ENCODE measurements at places on chromosomes 7 and 10. TPM values are rescaled to one million over a fixed set of nuclear protein-coding genes. Genes with fewer than 3 reads are reported as not detected.

Gene LIPJ
- not detected for total RNA-seq

Gene BBS9
- 9.2 TPM for total RNA-seq

Gene C7orf25
- total RNA-seq = 3.6 TPM

Gene STAMBPL1
- total RNA-seq = 27.9 TPM

Gene MET
- total RNA-seq = 1.8 TPM

Gene PIP
- total RNA-seq = not detected

Gene ECHDC3
- total RNA-seq = 1.4 TPM

Gene SKIDA1
- total RNA-seq = 0.07 TPM

GRCh38 chr10:93904901-93905300 lies 11.1 kb downstream of the SLC35G1 start:
- peaks cover 13% of the 10 kb centered on the region for H3K4me1 ChIP-seq
- no peak for DNase-seq
- H3K36me3 ChIP-seq = peaks cover 16% of the 10 kb centered on the region
- no peak overlapping the region for H3K27ac ChIP-seq

- no peaks in the 10 kb centered on the region for H3K4me1 ChIP-seq
- no peak for DNase-seq
- H3K27ac ChIP-seq = no peak overlapping the region
- no peak overlapping the region for H3K4me3 ChIP-seq
- H3K36me3 ChIP-seq = no peaks in the 10 kb centered on the region
- peaks cover 2% of the 10 kb centered on the region for H3K27me3 ChIP-seq
Measured at GRCh38 chr7:95092324-95092723, 184.9 kb downstream of the PPP1R9A start.

- H3K27ac ChIP-seq = no peak overlapping the region
- peaks cover 17% of the 10 kb centered on the region for H3K4me1 ChIP-seq
Measured at GRCh38 chr7:140653319-140654108, 12.9 kb upstream of the DENND2A start.

DNA sequence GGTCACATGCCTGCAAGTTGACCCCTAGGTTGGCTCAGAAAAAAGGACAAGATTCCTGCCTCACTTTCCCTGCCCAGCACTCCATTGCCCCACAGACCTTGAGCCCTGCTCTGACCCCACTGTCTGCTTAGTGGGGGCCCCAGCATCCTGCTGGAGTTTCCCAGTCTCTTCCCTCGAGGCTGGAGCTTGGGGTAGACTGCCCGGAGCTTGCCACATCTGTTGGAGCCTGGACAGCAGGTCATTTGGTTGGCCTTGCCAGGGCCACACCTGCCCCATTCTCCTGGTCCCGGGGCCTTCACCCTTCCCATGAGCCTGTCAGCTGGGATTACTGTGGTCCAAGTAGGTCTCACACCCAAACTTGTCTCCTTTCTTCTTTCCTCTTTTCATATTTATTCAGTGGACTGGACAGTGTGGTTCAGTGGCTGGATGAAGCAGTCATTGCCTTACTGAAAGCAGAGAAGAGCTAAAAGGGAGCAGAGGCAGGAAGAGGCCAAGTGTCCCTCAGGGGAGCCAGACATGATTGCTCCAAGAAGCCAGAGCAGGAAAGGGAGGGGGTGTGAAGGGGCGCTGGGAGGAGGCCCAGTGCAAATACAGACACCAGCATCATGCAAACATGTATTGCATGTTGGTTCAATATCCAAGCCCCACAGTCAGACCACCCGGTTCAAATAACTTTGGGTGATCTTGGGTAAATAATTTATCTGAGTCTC lies 56.2 kb upstream of the CACUL1 start:
- H3K4me3 ChIP-seq = no peak overlapping the region
- H3K27me3 ChIP-seq = peaks cover 3% of the 10 kb centered on the region
- H3K36me3 ChIP-seq = no peaks in the 10 kb centered on the region

DNA sequence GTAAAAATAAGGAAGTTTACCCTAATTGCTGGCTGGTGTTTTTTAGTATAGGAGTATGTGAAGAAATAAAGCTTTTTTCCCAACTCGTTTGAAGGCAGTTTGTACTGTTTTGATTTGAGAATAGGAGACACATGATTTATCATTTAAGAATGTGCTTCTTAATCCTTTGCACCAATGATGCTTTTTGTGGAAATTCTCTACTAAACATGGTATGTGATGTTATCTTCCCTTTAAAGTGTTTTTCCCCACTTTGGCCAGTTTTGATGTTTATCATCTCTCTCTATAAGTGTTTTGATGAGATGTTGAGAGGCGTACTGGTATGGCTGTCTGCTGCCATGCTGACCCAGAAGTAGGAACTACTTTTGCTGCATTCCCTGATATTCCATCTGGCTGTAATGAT lies 85.1 kb downstream of the SUGCT start:
- no peaks in the 10 kb centered on the region for H3K4me1 ChIP-seq
- H3K27ac ChIP-seq = no peak overlapping the region
- peaks cover 5% of the 10 kb centered on the region for H3K36me3 ChIP-seq
- no peaks in the 10 kb centered on the region for H3K27me3 ChIP-seq
- DNase-seq = no peak
